ENCODE measurements at places on chromosomes 11 and 22.

DNA sequence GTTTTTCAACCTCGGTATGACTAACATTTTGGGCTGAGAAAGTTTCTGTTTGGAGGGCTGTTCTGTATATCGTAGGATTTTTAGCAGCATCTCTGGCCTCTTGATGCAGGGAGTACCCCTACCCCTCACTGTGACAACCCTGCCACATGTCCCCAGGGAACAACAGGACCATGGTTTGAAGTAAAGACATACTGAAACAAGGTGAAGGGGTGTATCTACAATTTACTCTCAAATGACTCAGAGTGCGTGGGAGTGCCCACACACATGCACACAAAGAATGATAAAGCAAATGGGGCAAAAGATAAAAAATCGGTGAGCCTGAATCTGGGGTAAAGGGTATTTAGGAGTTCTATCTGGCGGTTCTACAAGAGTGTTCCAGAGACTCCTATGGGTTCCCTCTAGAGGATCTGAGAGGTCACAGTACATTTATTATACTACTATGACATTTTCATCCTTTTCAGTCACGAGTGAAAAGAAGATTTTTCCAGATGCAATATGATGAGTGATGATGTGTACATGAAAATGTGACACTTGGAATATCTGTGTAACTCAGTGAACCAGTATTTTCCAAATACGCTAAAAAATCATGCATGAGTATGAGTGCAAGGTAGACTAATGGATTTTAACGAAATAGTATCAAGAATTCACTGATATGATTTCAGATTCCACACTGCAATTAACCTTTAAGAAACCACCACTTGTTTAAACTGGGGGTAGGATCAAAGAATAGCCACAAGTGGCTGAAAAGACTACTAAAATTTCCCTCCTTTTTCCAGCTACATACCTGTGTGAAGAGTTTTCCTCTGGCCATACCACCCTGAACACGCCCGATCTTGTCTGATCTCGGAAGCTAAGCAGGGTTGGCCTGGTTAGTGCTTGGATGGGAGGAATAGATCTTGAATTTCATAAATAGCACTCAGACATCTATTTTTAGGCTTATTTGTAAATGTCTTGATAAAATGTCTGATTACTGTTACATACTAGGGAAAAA, 56.3 kb upstream of the YPEL1 start:
- no peak for DNase-seq

DNA sequence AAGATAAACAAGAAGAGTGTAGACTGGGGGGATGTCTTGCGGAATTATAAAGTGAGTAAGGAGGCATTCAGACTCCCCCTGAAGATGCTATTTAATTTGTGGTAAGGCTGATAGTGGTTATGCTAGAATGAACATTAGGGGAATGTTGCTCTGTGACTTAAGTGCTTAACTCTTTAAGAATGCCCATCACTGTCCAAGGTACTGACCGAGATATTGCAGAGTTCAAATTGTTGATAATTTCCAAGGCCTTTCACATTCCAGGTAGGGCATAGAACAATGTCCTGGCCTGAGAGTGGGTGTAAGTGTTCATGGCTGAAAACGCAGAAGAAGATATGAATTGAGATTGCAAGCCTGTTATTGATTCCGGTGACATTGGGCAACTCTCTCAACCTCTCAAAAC, 90.3 kb upstream of the SEZ6L start:
- no peak for DNase-seq

DNA sequence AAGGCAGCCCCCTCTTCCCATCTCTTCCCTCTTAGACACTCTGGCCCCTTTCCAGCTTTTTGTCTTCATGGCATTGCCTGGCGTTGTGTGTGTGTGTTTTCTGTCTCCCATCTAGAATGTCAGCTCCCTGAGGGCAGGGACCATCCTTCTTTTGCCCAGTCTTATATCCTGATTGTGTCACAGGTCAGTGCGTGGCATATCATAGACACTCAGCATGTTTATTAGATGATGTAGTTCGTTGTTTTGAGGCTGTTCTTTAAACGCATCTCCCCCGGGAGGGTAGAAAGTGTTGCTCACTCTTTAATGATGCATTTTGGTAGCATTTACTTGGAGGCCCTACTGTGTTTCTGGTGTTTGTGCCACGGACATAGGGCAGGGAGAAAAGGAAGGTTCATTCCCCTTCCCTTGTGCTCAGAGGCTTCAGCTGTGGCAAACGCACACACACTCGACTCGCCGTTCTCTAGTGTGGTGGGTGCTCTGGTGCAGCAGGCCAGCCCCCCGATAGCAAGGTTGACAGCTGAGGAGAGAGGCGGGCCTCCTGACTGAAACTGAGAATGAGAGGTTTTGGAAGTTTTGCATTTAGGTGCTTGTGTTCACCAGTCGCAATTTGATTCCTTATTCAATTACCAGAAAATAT, 60.2 kb downstream of the TNRC6B start:
- DNase-seq = no peak

DNA sequence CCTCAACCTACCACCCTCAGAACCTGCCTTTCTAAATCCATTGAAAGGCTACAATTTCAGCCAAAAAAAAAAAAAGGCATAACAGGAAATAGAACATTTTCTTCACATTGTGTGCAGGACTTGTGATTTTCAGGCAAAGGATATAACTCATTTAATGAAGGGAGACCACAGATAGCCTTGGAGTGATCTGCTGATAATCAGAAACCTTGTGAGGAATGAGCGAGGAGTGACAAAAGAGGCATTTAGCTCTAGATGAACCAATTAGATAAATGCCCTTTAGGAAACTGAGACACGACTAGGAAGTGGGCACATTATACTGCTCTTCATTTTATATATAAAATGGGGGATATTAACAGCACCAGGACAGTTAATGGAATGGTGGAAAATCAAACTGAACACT, 216.5 kb upstream of the GRIA4 start:
- no peak for DNase-seq

DNA sequence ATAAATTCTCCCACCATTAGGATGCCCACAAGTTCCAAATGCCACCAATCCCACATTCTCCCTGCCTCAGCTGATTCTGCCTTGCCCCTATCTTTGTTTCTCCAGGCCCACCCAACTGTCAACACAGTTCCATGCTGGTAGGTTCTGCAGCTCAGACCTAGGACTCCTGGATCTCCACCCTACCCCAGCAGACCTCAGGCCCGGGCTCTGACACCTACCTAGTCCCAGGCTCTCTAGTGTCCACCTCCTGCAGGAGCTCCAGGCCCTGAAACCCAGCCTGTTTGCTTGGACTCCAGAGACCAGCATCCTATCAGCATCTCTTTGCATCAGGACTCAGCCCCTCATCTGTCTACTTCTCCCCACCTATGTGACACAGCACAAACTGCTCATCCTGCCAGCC, 86.5 kb downstream of the PDE2A start:
- DNase-seq = no peak

All from NCI-H2171 treated with DMSO at 0.1 percent for 48 hours (cell line).